Fibroblast of skin of right biceps (primary cell): ENCODE measurements at places on chromosomes 1 and 21.

DNA sequence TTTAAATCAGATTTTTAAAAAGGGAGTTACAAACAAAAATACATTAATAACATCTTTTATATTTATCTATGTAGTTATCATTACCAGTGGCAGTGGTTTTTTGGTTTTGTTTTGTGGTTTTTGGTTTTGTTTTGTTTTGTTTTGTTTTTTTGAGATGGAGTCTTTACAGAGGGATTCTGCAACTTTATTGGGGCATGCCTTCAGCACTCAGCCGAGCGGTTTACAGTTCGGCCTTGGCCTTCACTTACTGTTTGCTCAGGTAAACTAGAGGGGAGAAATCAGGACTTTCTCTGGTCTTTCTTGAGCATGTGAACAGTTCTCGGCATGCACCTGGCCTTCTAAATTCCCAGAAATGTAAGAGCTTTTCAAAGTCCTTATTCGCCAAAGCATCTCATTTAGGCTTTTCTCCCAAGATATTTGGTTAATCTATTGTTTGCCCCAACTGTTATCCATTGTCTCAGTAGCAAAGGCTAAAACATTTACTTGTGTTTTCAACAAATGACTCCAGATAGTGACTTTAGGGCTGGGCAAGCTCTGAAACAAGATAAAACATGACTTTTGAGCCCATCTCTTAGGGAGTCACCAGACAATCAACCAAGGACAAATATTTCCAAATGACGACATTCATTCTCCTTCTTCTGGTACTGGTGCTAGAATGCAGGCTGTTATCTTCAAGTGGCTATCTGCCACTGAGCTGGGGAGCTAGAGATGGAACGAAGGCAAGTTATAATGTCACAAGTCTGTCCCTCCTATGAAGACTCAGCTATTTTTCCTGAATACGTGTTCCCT lies 48.4 kb upstream of the ADORA3 start:
- DNase-seq = no peak

DNA sequence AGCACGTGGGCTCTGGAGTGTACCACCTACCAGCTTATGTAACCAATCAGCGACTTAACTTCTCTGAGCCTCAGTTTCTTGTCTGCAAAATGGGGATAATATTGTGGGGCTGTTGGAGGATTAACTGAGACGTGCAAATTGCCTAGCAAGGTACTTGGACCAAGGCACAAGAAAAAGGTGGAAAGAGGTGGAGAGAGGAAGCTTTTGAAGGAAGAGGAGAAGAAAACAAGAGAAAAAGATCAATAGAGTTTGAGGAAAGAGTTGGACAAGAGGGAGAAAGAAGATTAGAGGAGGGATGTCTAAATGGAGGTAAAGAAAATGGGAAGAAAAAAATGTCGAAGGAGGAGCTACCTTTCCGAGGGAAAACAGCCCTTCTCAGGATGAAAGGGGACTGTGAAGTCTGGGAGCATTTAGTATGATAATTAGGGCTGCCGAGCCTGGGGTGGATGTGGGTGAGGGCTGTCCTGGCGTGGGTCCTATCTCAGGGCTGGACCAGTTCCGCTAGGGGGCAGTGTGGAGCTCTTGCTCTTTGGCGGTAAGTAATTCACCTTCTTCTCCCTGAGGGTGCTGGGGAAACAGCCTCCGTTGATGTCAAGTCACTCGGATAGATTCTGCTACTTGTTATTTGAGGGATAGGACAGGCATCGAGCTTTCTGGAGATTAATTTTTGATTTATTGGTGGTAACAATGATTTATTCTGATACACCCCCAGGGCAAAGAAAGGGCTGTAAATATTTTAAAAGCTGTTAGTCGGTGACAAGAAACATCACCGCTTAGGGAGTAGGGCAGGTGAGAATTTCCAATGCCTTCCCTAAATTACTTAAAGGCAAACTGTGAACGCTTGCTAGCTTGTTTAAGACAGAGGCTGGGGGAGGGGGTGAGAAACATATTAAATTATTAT lies 79.0 kb upstream of the NFASC start:
- DNase-seq = peak; percentile 45

DNA sequence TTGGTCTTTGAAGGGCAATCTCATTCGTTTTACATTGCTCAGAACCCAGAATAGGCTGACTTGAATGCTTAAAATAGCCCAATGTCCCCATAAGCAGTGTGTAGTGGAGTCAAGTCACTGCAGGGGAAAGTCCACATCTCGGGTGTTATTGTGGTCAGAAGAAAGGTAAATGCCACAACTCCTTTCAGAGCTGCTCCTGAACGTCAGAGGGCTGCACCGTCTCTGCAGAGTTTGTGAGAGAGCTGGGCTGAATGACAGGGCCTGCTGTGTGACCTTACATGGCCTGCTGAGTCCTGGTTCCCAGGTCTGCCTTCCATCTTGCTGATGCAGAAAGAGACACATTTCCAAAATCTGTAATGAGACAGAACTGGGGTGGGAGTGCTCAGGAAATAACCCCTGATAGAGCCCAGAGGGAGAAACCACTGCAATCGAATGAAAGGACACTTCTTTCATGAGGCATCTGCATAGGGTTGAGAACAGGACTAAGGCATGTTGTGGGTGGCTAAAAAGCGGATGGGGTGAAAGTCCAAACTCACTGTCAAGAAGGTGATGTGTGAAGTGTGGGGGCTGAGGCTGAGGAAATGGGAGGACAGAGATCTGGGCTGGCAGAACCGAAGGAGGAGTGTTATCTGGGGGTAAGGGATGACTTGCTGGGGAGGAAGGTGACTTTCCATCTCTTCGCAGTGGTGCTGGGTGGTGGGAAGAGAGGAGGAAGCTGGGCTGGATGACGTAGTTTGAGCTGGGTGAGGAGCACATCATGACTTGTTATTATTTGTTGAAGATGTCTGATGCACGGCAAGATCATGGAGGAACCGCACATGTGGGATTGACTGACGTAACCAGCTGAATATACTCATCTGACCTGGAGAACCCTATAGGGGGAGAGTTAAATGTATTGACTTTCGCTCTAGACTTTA lies 33.7 kb downstream of the XCL2 start:
- DNase-seq = no peak

DNA sequence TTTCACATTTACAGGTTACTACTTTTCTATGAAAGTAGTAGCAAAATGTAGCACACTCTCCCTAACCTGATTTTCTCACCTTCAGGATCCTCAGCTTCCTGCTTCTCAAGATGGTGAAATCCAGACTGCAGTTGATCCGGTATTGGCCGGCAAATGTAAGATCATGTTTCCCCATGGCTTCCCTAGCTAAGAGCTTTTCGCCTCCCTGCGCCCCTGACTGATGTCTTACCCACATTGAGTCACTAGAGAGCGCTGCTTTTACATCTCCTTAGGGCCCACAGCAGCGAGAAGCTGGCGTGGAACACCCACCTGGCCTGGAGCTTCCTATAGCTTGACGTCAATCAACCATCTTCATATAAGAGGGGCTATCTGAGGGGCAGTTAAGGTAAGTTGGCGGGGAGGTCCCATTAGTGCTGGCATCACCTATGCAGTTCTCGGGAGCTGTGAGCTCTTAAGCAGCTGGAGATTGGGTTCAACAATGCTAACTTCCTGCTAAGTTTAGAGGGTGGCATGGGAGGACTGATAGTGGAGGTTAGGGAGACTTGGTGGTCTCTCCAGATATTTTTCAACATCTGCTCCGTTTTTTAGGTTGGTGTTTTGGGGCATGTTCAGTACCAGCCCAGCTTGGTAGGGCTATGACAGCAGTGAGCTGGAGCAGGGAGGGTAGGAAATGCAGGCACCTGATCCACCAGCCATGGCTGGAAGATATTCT lies 5.5 kb downstream of the PTPN7 start:
- peak; percentile 53 for DNase-seq
